ENCODE measurements at places on chromosomes 5 and 9. TPM values are rescaled to one million over a fixed set of nuclear protein-coding genes. Genes with fewer than 3 reads are reported as not detected.

- no peak overlapping the region for H3K27ac ChIP-seq
- no peaks in the 10 kb centered on the region for H3K27me3 ChIP-seq
- H3K4me1 ChIP-seq, result no peaks in the 10 kb centered on the region
- H3K4me3 ChIP-seq, result no peak overlapping the region
- H3K36me3 ChIP-seq, result no peaks in the 10 kb centered on the region
Measured at GRCh38 chr5:84494453-84494852, 109.8 kb upstream of the EDIL3 start.

DNA sequence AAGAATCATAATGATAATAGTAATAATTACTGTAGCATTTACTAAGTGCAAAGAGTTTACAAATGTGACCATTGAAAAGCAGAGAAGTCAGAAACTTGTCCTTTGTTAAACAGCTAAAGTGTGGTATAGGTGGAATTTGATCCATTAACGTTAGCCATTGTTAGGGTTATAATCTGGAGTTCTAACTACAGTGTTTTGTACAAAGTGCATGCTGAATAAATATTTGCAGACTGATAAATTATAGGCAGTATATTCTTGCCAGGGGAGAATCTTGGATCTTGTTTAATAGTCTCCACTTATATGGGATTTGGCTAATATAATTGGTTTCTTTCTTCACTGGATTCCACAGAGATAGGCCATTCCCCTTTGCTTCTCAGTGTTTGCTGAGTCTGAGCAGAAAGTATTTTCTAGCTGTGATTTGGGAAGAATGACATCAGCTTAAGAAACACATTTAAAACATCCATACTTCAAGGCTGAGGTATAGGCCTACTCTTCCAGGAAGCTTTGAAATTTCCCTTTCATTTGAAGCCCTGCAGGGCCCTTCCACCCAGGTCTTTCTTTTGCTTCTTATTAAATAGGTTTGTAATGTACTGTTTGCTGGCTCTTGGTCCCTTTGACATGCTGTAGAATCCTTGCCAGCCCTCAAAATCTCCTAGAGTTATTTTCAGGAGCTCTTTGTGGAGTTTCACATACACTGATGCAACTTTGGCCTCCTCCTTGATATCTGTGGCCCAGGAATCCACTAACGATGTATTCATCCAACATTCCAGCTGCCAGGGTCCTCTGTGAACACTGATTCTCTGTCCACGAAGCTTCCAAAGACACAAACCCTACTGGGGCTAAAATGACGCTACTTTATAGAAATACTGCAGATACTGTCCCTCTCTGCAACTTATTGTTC, 51.4 kb downstream of the ATP10B start:
- no peaks in the 10 kb centered on the region for H3K4me1 ChIP-seq
- no peaks in the 10 kb centered on the region for H3K36me3 ChIP-seq
- no peaks in the 10 kb centered on the region for H3K27me3 ChIP-seq
- DNase-seq, result no peak

DNA sequence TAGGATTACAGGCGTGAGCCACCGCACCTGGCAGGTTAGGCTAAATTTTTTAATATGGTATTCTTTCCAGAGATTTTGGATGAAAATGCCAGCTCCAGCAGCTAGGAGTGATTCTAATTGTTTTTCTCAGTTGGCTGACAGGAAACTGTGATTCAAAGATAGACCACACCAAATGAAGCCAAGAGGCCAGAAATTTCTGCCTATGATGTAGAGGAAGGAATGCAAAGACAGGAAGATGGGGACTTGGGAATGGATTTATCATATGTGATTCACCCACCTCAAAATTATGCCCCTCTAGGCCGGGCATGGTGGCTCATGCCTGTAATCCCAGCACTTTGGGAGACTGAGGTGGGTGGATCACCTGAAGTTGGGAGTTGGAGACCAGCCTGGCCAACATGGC, 53.3 kb downstream of the UGCG start:
- H3K36me3 ChIP-seq, result no peaks in the 10 kb centered on the region
- no peak overlapping the region for H3K4me3 ChIP-seq
- DNase-seq, result no peak
- peaks cover 14% of the 10 kb centered on the region for H3K4me1 ChIP-seq

GRCh38 chr5:177142098-177142611, 8.6 kb downstream of the NSD1 start:
- H3K4me3 ChIP-seq, result no peak overlapping the region
- H3K36me3 ChIP-seq, result peaks cover 54% of the 10 kb centered on the region
- H3K27me3 ChIP-seq, result no peaks in the 10 kb centered on the region
- DNase-seq, result no peak
- no peak overlapping the region for H3K27ac ChIP-seq
- H3K4me1 ChIP-seq, result peaks cover 38% of the 10 kb centered on the region

GRCh38 chr5:52928689-52929088, 60.5 kb upstream of the ITGA2 start:
- DNase-seq, result no peak
- H3K4me3 ChIP-seq, result no peak overlapping the region
- peaks cover 4% of the 10 kb centered on the region for H3K4me1 ChIP-seq
- H3K27ac ChIP-seq, result no peak overlapping the region

MLANA gene
- total RNA-seq, result not detected

Data from activated CD4-positive, alpha-beta T cell treated with anti-CD3 and anti-CD28 coated beads for 36 hours (primary cell).